HCT116 (cell line): ENCODE measurements at places on chromosomes 1 and 21. TPM values are rescaled to one million over a fixed set of nuclear protein-coding genes. Genes with fewer than 3 reads are reported as not detected.

MAD2L2 gene
- 93.8 TPM for total RNA-seq

AMY1C gene
- total RNA-seq: not detected

KRTAP13-2 gene
- total RNA-seq: not detected

- DNase-seq: no peak
- H3K4me3 ChIP-seq: no peak overlapping the region
- H3K4me1 ChIP-seq: peaks cover 8% of the 10 kb centered on the region; the same call in 1 of the 2 replicates
- H3K27me3 ChIP-seq: no peaks in the 10 kb centered on the region
Measured at GRCh38 chr1:6239950-6240768, 3.8 kb upstream of the HES3 start.

- H3K4me1 ChIP-seq: no peaks in the 10 kb centered on the region
- no peak overlapping the region for H3K4me3 ChIP-seq
- DNase-seq: no peak
- H3K27me3 ChIP-seq: peaks cover 51% of the 10 kb centered on the region
- H3K27ac ChIP-seq: no peak overlapping the region
Measured at GRCh38 chr1:63128556-63128955, 193.8 kb upstream of the FOXD3 start.

- no peak overlapping the region for H3K27ac ChIP-seq
- DNase-seq: no peak
- no peaks in the 10 kb centered on the region for H3K4me1 ChIP-seq
Measured at GRCh38 chr1:237677979-237678378, 212.7 kb downstream of the ZP4 start.

DNA sequence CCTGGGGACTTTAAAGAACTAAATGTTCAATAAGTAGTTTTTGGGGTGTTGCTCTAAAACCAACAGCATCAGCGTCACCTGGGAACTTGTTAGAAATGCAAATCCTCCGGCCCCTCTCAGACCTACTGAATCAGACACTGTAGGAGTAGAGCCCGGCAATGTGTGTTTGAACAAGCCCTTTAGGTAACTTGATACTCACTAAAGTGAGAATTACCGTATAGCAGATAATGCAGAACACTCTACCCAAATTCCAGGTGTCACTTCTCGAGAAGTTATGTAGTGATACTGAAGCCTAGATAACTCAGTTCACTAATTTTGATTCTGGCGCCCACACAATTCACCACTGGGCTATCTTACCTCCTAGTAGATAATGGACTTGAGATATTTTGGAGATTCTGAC, 3.7 kb upstream of the DPT start:
- no peak overlapping the region for H3K4me3 ChIP-seq
- no peaks in the 10 kb centered on the region; the same call in 1 of the 2 replicates for H3K27me3 ChIP-seq
- no peak for DNase-seq
- H3K36me3 ChIP-seq: no peaks in the 10 kb centered on the region
- H3K27ac ChIP-seq: no peak overlapping the region

- no peaks in the 10 kb centered on the region for H3K27me3 ChIP-seq
- DNase-seq: no peak
- no peaks in the 10 kb centered on the region for H3K4me1 ChIP-seq
- H3K27ac ChIP-seq: no peak overlapping the region
- H3K4me3 ChIP-seq: no peak overlapping the region
- no peaks in the 10 kb centered on the region; the same call in 1 of the 2 replicates for H3K36me3 ChIP-seq
Measured at GRCh38 chr21:18907076-18907475, 503.5 kb upstream of the TMPRSS15 start.

DNA sequence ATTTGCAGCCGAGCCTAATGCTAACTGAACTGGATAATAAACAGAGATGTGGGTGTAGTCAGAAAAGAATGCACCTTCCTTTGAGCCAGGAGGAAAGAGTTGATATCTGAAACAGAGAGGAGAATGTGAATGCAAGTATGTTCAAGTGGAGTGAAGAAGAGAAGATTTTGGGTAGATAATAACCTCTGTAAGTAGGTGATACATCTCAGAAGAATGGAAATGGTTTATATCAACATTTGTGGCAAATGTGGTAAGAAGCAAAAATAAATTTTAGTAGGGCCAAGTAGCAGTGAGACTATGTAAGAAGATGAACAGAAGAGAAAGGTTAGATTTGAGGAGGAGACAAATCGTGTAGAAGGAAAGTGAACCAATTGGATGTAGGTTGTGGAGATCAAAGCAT, 1.7 kb upstream of the DNTTIP2 start:
- H3K27me3 ChIP-seq: no peaks in the 10 kb centered on the region
- no peak overlapping the region for H3K27ac ChIP-seq
- peaks cover 12% of the 10 kb centered on the region for H3K36me3 ChIP-seq
- peaks cover 17% of the 10 kb centered on the region for H3K4me1 ChIP-seq
- DNase-seq: no peak
- no peak overlapping the region for H3K4me3 ChIP-seq

DNA sequence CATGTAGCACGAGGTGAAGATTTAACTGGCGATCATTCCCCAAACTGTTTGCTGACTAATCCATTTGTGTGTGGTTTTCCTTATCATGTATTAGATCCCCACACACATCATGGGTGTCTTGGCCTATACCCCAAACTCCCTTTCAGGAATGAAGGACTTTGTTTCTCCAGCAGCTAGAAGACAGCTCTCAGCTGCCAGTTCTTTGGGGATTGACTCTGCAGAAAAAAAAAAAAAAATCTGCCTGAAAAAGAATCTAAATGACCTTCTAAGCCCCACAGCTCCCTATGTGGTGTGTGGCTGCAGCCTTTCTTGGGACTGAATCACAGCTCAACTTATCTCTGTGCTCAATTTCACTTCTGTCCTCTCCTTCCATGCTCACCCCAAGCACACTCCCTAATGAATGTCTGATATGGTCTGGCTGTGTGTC, 256.3 kb upstream of the DUSP10 start:
- no peaks in the 10 kb centered on the region; the same call in 1 of the 2 replicates for H3K4me1 ChIP-seq
- no peak overlapping the region for H3K27ac ChIP-seq
- no peaks in the 10 kb centered on the region for H3K36me3 ChIP-seq
- no peak overlapping the region for H3K4me3 ChIP-seq

DNA sequence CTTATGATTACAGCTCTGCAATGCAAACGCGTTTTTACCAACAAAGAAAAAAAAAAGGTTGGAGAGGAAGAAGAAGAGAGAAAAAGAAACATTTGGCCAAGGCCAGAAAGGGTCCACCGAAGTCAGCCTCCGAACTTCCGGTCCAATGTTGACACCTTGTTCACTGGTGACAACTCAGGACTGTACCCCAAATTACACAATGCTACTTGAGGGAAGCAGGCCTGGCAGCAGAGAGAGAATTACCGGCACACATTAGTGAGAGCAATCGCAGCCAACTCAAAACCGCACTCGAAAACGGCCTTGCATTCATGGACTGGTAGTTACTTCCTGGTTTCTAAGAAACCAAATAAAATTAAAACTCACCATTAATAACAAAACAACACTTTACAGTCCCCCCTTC, 652.5 kb downstream of the KIF26B start:
- DNase-seq: no peak
- no peaks in the 10 kb centered on the region for H3K27me3 ChIP-seq
- H3K27ac ChIP-seq: no peak overlapping the region
